ENCODE measurements at places on chromosomes 3 and 15.

DNA sequence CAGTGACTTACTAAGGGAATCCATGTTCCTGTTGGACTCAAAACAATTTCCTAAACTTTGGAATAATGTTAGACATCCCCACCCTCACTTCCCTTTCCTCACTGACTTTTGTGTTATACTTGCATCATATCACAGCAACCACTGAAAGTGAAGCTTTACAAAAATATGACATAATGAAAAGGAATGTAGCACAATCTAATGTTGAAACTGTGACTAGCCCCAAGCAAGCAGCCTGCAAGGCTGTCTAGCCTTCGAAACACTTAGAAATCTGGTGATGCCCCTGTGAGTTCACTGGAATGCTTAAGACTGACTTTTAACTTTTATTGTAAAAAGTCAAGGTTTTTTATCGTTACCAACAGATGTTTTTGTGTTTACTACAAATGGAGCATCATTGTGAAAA, 203.7 kb upstream of the ZNF385D start:
- no peaks in the 10 kb centered on the region for H3K27me3 ChIP-seq
- no peak for DNase-seq
- H3K4me1 ChIP-seq: no peaks in the 10 kb centered on the region
- H3K27ac ChIP-seq: no peak overlapping the region

DNA sequence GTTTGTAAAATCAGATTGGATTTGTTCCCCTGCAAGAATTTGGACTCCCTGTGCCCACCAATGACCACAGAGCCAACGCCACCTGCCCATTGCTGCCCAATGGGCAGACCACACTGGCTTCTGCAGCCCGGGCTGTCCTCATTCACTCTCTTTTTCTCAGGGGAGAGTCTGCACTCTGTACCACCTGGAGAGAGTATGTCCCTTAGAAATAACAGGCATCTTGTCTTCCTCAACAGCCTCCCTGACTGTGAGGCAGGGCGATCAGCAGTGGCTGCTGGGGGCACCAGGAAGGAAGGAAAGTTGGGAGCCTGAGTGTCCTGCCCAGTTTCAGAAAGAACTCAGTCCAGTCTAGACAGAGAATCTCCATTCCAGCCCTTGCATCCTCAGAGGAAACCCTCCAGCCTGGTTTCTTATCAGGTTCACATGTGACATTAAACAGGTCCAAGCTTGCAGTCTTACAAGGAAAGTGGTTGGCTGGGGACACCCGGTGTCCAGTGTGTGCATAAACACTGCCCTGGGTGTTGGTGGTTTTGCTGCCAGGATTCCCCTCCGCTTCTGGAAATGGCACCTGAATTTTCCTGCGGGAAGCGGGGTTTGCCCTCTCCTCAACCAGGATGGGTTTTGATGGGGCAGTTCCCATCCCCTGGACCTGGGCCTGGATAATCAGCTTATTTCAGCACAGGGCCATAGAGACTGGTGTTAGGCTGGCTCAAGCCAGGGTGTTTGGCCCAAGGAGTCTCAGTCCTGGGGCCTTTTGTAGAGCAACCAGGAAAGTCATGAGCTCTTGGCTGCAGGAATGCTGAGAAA, 37.2 kb downstream of the SSUH2 start:
- H3K4me3 ChIP-seq: no peak overlapping the region
- H3K27me3 ChIP-seq: no peaks in the 10 kb centered on the region
- no peaks in the 10 kb centered on the region for H3K36me3 ChIP-seq
- DNase-seq: peak; percentile 15
- H3K27ac ChIP-seq: no peak overlapping the region

GRCh38 chr3:14444380-14444779, 42.0 kb downstream of the SLC6A6 start:
- peaks cover 22% of the 10 kb centered on the region for H3K4me1 ChIP-seq
- H3K4me3 ChIP-seq: no peak overlapping the region
- H3K27me3 ChIP-seq: no peaks in the 10 kb centered on the region
- no peak for DNase-seq

DNA sequence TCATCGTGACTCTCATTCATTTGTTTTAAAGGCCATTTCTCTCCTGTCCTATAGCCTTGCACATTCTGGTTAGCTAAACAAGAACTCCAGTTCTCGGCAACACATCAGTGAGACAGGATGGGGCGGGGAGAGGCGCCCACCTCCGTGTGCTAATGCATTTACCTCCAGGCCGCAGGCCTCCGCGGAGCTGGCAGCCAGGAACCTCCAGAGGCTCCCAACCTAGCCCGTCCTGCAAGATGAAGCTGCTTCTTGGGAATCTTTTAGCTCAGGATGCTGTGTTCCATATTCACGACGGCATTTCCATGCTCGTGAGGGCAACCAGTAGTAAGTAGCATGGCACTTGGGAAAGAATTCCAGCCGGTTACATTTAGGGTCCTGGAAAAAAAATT, 47.9 kb downstream of the RGMA start:
- peaks cover 2% of the 10 kb centered on the region for H3K4me1 ChIP-seq
- no peak overlapping the region for H3K27ac ChIP-seq
- DNase-seq: no peak
- no peak overlapping the region for H3K4me3 ChIP-seq
- H3K36me3 ChIP-seq: no peaks in the 10 kb centered on the region

DNA sequence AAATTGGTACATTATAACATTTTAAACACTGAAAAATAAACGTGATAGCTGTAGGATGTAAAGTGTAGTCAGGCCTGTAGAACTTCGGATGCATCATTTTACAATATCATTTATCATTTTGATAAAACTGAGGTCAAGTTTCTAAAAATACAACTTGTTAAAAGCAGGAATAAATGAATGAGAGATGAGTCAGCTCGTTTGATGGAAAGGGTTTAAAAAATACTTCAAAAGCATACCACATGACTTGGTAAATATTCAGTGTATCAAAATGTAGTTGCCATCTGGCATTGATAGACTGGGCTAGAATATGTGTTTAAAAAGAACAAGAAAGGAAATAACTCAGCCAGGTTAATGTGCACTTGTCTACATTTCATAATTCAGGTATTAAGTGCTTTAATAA, 357.0 kb downstream of the TIGIT start:
- no peaks in the 10 kb centered on the region for H3K36me3 ChIP-seq
- DNase-seq: peak; percentile 88
- H3K27ac ChIP-seq: peak overlapping the region; percentile 97
- H3K4me1 ChIP-seq: peaks cover 88% of the 10 kb centered on the region
